ENCODE measurements at places on chromosomes 4 and X.
A peak's percentile ranks its signal among the peaks of the same experiment; 100 is the strongest.

DNA sequence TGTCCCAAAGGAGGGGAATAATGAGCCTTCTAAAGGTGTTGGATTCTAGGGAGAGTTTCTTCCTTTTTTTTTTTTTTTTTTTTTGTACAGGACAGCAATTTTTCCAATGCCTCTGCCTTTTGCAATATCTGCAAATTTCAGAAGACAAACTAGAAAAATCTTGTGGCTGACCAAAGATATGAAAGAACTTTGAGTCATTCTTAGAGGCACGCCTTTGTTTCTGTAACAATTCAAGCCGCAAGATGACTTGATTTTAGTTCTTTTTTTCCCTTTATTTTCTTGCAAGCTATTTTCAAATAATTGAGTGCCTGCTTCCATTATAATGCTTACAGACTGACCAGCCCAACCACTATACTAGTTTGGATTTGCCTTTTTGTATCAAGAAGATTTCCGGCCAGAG, 47.6 kb upstream of the UXT start:
- DNase-seq = peak; percentile 27

DNA sequence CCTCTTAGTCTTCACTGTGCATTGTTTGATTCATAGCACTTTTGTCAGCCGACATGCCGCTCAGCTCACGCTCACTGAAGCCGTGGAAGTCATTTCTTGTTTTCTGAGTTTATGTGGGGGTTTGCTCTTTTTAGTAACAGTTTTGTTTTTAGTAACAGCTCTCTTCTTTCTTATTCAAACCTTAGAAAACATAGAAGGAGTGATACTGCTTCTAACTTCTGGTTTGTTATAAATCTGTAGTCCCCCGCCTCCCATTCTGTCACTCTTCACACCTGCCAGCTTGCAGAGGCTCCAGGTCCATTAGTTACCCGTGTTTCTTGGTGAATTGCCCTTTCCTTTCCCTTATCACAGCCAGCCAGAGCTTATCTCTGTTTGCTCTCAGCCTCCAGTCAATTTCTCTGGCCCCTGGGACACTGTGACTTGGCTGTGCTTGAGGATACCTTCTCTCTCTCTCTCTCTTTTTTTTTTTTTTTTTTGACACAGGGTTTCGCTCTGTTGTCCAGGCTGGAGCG, 50.5 kb downstream of the GRK4 start:
- DNase-seq = no peak

GRCh38 chr4:6773106-6773505, 9.4 kb upstream of the KIAA0232 start:
- no peak for DNase-seq

- no peak for DNase-seq
Measured at GRCh38 chr4:91909963-91910362, 393.8 kb upstream of the GRID2 start.

DNA sequence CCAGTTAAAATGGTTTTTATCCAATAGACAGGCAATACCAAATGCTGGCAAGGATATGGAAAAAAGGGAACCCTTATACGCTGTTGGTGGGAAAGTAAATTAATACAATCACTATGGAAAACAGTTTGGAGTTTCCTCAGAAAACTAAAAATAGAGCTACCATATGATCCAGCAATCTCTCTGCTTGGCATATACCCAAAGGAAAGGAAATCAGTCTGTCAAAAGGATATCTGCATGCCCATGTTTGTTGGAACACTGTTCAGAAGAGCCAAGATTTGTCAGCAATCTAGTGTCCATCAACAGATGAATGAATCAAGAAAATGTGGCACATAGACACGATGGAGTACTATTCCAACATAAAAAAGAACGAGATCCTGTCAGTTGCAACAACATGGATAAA, 91.0 kb upstream of the SH3RF1 start:
- no peak for DNase-seq

DNA sequence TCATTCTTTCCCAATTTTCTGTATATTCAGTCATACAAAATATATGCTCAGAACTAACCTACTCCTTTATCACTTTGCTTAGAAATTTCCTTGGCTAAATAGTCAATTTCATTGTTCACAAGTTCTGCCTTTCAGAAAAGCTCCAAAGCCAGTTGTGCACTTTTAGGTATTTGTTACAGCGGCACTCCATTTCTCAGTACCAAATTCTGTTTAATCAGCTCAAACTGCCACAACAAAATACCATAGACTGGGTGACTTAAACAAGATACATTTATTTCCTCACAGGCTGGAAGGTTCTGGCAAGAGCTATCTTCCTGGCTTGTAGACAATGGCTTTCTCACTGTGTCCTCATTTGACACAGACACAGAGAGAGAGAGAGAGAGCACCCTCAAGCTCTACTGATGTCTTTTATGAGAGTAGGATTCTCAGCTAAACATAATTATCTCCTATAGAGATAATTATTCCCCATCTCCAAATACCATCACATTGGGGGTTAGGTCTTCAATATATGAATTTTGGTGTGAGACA, 188.8 kb upstream of the FSTL5 start:
- no peak for DNase-seq

GRCh38 chr4:154869301-154869700, 88.2 kb downstream of the RBM46 start:
- no peak for DNase-seq

Data from AG09319 (cell line).